ENCODE measurements at places on chromosomes 2 and 18. TPM values are rescaled to one million over a fixed set of nuclear protein-coding genes. Genes with fewer than 3 reads are reported as not detected.

The CYP1B1 gene
- polyA plus RNA-seq: 1.4 TPM

The LRATD1 gene
- polyA plus RNA-seq: 0.11 TPM

The TTC31 gene
- 19.4 TPM for polyA plus RNA-seq

The UPP2 gene
- polyA plus RNA-seq: not detected

The CFC1 gene
- not detected for polyA plus RNA-seq

The ECEL1 gene
- polyA plus RNA-seq: not detected

- DNase-seq: no peak
These were observed 53.4 kb downstream of the SLC40A1 start for GRCh38 chr2:189527041-189527750.

DNA sequence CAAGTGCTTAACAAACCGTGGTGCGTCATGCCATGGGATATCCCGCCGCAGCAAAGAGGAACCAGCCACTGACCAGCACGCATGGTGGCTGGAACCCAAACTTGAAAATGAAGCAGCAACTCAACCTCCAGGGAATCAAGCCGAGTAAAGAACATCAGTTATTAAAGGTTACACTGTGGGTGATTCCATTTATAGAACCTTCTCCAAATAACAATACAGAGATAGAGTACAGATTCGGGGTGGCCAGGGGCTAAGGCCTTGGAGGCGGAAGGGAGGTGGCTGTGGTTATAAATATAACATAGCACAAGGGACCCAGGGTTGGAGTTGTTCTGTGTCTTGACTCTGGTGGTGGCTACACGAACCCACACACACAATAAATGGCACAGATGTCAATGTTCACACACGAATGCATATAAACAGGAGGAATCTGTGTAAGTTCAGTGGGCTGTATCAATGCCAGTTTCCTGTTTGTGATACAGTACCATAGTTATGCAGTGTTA lies 123.1 kb downstream of the EIPR1 start:
- no peak for DNase-seq

DNA sequence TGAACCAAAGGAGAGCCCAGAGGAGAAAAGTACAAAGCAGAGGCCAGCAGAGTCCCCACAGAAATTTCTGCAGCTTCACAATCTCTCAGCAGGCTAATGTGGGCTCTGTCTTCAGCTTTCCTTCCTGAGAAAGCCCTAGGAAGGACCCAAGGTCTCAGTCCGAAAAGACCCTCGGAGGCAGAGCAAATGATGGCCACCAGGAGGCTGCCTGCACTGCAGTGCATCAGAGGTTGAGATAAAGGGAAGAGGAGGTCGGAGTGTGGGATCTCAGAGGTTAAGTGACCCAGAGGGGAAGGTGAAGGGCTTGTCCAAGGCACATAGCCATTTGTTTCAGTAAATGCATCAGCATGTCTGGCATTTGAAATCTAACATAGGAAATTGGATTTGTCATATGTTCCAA lies 299.1 kb upstream of the SLC14A2 start:
- no peak for DNase-seq

DNA sequence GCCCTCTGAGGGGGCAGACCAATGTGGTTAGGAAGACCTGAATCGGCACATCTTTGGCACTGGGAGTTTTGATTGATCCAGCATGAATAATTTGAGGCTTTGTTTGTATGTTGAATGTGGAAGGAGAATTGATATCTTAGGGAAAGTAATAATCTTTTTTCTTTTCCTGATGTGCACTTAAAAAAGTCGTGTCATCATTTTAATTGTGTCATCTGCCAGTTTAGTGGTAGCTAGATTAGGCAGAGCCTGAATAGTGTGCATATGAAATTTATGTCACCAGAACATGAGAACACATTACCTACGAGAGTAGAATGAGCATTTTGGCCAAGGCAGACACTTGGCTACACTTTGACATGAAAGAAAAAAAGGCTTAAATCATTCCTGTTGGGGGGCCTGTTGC lies 79.5 kb downstream of the KIF5C start:
- DNase-seq: no peak

- no peak for DNase-seq
These were observed 41.1 kb downstream of the ID2 start for GRCh38 chr2:8722986-8723385.

DNA sequence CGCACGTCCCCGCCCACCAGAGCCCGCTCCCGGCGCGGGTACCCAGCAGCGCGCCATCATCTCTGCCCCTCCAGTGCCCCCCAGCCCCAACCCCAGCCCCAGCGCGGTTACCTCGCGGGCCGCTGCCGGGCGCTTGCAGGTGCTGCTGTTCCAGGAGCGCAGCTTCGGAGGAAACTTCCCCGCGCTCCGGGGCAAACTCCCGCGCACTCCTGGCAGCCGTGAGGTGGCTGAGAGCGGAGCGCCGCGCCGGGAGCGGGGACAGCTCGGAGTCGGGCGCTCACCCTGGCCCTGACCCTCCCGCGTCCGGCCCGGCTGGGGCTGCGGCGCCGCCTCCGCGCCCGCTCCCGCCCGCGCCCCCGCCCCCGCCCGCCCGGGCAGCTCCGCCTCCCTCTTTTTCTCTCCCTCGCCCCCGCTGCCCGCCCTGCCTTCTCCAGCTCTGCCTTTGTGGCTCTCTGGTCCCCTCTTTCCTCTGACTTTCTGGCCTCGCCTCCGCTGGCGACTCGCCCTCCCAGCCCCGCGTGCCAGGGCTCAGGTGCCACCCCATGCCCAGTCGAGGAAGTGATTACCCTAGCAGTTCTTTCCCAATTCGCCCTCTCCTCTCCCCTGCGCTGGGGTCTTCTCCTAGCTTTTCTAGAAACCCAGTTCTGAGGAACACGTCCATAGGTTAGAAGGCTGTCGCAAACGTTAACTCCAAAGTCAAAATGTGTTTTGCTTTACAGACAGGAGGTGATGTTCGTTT lies at the start of gene CHST9:
TSS of gene CHST9 (minus strand) at position 284 of the 739 bp plus-strand sequence. CDS start 42,499 bp downstream, outside the sequence.
- no peak for DNase-seq

- no peak for DNase-seq
These were observed 225.1 kb downstream of the SH3RF3 start for GRCh38 chr2:109353806-109354745.

- DNase-seq: no peak
These were observed 38.7 kb downstream of the PLEKHB2 start for GRCh38 chr2:131143803-131144202.

DNA sequence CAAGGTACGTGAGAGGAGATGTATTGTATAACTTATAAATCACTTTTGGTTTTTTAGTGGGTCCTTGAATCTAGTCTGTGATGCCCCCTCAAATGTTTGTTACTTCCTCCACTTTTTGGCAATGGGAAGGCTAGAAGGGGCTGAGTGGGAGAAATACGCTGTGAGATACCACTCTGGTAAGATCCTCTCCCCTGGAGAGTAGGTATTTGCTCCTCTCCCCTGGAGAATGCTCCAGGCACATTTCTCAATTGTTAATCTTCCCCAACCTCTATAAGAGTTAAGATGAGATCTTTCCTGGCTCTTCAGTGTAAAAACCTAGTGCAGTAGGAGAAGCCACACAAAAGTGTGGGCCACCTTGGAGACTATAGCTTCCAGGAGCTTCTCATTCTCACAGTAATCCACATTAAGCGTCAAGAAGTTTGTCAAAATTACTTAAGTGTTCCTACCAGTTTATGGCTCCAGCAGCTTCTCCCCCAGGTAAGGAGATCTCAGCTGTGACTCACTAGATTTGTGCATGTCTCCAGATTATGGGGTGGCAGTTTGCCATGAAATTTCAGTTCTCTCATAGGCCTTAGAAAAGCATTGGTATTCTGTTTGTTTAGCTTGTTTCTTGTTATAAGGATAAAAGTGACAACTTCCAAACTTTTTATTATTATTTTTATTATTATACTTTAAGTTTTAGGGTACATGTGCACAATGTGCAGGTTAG lies 182.6 kb downstream of the FSIP2 start:
- no peak for DNase-seq

DNA sequence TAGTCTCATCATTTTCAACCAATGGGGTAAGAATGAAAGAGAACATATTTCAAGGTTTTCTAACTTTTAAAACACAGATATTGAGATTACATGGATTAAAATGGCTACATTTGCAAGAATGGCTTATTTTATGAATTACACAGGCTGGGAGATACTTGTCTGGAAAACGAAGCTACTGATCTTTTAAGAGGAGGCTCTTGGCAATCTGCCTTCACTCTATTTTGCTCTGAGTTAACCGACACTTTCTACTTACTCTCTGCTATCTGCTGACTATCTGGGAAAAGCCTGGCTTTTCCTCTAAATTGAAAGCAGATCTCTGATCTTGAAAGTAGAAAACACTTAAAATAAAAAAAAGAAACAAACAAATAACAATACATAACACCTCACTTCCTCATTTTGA lies 325.4 kb upstream of the LINC00305 start:
- no peak for DNase-seq

- DNase-seq: no peak
These were observed 307.9 kb downstream of the CLIP4 start for GRCh38 chr2:29423061-29423666.

DNA sequence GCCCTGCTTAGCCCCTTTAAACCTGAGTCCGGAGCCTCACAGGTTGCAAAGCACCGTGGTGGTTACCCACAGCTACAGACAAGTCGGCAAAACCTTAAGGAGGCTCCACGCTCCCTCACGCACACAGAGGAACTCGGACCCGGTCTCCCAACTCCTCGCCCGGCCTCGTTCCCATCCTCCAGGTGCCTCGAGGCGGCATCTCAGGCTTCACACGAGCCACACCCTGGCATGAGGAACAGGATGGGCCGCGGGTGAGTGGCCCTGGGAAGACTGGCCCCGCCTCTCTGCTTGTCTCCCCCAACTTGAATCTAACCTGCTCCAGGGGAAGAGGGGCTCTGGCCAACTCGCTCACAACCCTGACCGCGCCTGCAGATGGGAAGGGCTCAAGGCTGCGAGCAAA lies 97.4 kb downstream of the EIPR1 start:
- no peak for DNase-seq

GRCh38 chr2:37698931-37699481 lies 27.6 kb upstream of the CDC42EP3 start:
- peak; percentile 19 for DNase-seq

Data from BJ (cell line).